Right cardiac atrium (tissue), 5 donors: ENCODE measurements at places on chromosomes 3 and 15. TPM values are rescaled to one million over a fixed set of nuclear protein-coding genes. Genes with fewer than 3 reads are reported as not detected.
A peak's percentile ranks its signal among the peaks of the same experiment; 100 is the strongest.

DNA sequence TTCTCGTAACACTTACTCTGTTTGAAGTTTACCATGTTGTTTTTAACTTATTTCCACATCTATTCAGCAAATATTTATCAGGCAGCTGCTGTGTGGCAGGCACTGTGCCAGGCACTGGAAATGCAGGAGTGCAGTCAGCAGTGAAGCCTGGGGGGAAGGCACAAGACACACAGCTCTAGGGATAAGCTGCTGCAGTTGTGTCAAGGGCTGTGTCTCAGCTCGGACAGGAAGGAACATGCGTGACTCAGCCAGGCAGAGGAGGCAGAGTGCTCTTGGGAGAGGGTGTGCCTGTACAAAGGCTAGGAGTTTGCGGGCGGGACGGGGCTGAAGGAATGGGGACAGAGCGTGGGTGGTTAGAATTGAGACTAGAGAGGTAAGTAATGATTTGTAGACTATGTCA lies 24.7 kb downstream of the LYSMD4 start:
- peak; percentile 92 for DNase-seq

- no peak for DNase-seq
These were observed 65.1 kb upstream of the MBNL1 start for GRCh38 chr3:152203652-152204051.

DNA sequence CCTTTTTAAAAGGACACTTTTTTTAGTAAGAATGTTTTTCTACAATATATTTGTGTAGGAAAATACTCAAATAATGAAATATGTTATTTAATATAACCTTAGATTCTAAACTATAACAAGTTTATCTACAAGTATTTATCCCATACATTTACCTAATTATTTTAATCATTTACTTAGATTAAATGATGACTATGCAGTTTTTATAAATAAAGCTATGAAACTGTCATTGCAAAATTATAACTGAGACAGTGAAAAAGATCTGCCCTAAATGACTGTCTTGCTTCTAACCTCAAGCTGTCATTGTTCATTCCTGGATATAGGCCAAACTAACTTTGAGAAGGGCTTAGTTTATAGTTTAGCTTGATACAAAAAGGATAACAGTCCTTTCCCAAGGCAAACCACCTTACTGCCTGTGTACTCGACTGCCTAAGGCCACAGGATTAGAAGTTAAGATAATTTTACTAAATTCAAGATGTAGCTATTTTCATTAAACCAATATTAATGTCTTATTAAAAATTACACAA lies 84.1 kb downstream of the GLDN start:
- DNase-seq: no peak

DNA sequence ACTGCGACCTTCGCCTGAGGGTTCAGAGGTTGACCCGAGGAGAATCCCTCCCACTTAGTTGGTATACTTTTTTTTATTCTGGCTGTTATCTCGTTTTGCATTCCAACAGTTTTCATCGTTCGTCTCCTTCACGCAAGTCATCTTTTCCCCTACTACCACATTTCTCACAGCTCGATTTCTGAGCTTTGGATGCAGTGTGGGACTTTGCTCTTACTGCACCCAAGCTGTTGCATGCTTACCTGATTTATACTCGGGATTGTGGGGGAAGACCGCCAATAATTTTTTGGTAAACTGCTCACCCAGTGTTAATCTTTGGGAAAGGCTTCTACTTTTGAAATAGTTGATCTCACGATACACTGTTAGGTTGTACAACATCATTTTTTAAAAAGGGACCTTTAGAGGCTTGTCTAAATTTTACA lies 702 bp downstream of the TBC1D23 start:
- no peak for DNase-seq

GRCh38 chr3:40325465-40325864 lies 16.0 kb downstream of the EIF1B start:
- no peak for DNase-seq

The CACNA2D2 gene
- total RNA-seq: 8.7 TPM

The STAB1 gene
- total RNA-seq: 94.6 TPM

The FBN1 gene
- 31.3 TPM for total RNA-seq

The BCHE gene
- total RNA-seq: 10.0 TPM

The MRPS25 gene
- 92.7 TPM for total RNA-seq

The GRIP2 gene
- total RNA-seq: 14.5 TPM
